ENCODE measurements at places on chromosomes 4 and X.
A peak's percentile ranks its signal among the peaks of the same experiment; 100 is the strongest.

GRCh38 chr4:123631786-123632692 lies 235.4 kb downstream of the SPRY1 start:
- DNase-seq = no peak

GRCh38 chr4:116438981-116439729 lies 646.2 kb downstream of the TRAM1L1 start:
- DNase-seq = no peak

GRCh38 chrX:95382799-95383198 lies 1301.8 kb upstream of the DIAPH2 start:
- no peak for DNase-seq

DNA sequence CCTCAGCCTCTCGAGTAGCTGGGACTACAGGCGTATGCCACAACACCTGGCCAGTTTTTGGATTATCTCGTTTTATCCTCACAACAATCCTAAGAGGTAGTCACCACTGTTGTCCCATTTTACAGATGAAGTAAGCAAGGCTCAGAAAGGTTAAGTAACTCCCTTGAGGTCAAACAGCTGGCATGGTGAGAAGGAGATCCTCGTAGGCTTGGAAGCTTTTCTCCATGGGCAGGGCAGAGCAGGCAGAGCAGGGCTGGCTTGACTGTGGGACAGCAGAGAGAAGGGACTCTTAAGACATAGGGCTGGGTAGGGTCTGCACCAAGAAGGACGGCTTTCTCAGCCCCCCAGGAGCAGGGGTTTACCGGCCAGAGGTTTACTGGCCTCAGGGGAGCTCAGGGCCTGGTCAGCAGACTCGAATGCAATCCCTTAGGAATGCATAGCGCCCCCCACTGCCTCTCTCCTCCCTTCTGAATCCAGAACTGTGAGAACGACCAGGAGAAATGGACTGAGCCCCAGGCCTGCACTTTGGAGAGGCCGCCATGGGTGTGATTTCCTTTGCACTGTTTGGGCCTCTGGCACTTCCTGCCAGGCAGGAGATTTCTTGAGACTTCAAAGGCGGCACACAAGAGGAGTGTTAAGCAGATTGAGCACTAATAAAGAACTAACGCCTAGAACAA lies 14.0 kb upstream of the CDKN2AIP start:
- DNase-seq = peak; percentile 40

- DNase-seq = no peak
Measured at GRCh38 chr4:73538162-73538561, 56.6 kb downstream of the AFM start.

Measured in activated T-cell treated with anti-CD3 and anti-CD28 coated beads, Interleukin-2, amount 50 U/mL, for 24 hours (primary cell).